Activated T-cell treated with anti-CD3 and anti-CD28 coated beads, Interleukin-2, amount 50 U/mL, for 72 hours (primary cell): ENCODE measurements at places on chromosomes 7 and 10. TPM values are rescaled to one million over a fixed set of nuclear protein-coding genes. Genes with fewer than 3 reads are reported as not detected.
A peak's percentile ranks its signal among the peaks of the same experiment; 100 is the strongest.

GRCh38 chr7:66016131-66016461, 34.1 kb upstream of the GUSB start:
- no peaks in the 10 kb centered on the region for H3K4me1 ChIP-seq
- H3K36me3 ChIP-seq, result no peaks in the 10 kb centered on the region
- no peak overlapping the region for H3K27ac ChIP-seq
- no peak for DNase-seq
- H3K27me3 ChIP-seq, result no peaks in the 10 kb centered on the region

GRCh38 chr7:39075210-39075609, 97.5 kb downstream of the POU6F2 start:
- no peak overlapping the region for H3K4me3 ChIP-seq
- H3K27me3 ChIP-seq, result no peaks in the 10 kb centered on the region
- H3K27ac ChIP-seq, result no peak overlapping the region
- H3K36me3 ChIP-seq, result no peaks in the 10 kb centered on the region

GRCh38 chr10:71880425-71881306, 29.6 kb upstream of the PSAP start:
- peaks cover 24% of the 10 kb centered on the region for H3K4me1 ChIP-seq
- no peaks in the 10 kb centered on the region for H3K36me3 ChIP-seq
- peaks cover 6% of the 10 kb centered on the region for H3K27me3 ChIP-seq

- peaks cover 76% of the 10 kb centered on the region for H3K27me3 ChIP-seq
- H3K4me1 ChIP-seq, result peaks cover 48% of the 10 kb centered on the region
- H3K27ac ChIP-seq, result no peak overlapping the region
- DNase-seq, result no peak
Measured at GRCh38 chr10:11713186-11713743, 28.9 kb upstream of the ECHDC3 start.

INSYN2A gene
- total RNA-seq, result not detected

DNA sequence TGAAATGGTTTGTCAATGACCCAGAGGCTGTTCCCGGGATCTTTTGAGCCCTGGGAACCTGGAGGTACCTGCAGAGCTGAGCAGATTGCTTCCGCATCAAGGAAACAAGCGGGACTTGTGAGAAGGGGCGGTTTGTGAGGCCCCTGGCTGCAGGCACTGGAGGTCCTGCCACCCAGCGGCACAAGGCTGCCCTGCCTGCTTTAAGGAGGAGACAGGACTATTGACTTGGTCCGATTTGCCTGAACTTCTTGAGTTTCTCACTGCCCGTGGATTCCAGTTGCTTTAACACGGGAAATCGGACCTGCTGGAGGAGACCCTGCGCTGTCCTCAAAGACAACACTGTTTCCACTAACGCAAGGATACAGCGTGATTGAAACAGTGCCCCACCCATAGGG, 130.1 kb downstream of the DNAJB6 start:
- peaks cover 20% of the 10 kb centered on the region for H3K4me1 ChIP-seq
- H3K4me3 ChIP-seq, result no peak overlapping the region
- H3K36me3 ChIP-seq, result peaks cover under 1% of the 10 kb centered on the region
- no peak overlapping the region for H3K27ac ChIP-seq
- DNase-seq, result no peak

DNA sequence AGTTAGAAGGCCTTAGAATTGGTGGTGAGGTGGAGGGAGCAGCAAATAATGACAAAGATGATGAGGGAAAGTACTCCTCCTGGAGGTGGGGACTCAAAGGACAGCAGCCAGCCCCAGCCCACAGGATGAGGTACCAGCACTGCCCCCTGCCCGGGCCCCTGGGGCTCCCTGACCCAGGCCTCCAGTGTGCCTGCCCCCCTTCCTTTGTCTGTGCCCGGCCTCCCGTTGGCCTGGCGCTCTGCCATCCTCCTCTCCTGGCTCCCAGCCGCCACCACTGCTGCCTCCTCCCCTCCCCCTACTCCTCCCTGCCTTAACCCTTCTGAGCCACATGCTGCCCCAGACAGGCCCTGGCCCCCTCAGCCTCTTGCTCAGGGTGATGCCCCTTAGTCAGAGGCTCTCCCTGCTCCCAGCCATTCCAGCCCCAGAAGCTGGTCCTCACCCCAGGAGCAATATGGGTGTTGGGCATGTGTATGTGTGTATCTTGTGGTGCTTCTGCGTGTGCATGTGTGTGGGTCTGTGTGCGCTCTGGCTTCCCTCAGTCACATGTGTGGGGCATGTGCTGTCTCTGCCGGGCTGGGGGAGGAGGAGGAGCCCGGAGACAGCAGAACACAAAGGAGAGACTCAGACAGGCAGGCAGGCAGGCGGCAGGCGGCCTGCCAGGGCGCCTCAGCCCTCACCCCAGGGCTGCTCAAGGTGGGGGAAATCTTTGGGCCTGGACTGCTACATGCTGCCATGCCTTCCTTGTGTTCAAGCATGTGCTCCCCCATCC, 2.6 kb downstream of the LDB1 start:
- no peaks in the 10 kb centered on the region for H3K27me3 ChIP-seq
- H3K4me3 ChIP-seq, result peak overlapping the region; percentile 96
- peaks cover 69% of the 10 kb centered on the region for H3K4me1 ChIP-seq
- H3K27ac ChIP-seq, result peak overlapping the region; percentile 24

GRCh38 chr10:11515596-11516430, 95.6 kb downstream of the USP6NL start:
- H3K27me3 ChIP-seq, result no peaks in the 10 kb centered on the region
- peak; percentile 49 for DNase-seq
- H3K4me1 ChIP-seq, result peaks cover 22% of the 10 kb centered on the region
- no peak overlapping the region for H3K27ac ChIP-seq

WIPF3 gene
- total RNA-seq, result not detected

GRCh38 chr10:52351914-52352330, 37.8 kb downstream of the DKK1 start:
- H3K27me3 ChIP-seq, result no peaks in the 10 kb centered on the region
- no peaks in the 10 kb centered on the region for H3K4me1 ChIP-seq
- H3K27ac ChIP-seq, result no peak overlapping the region
- no peak overlapping the region for H3K4me3 ChIP-seq
- no peaks in the 10 kb centered on the region for H3K36me3 ChIP-seq

TMEM229A gene
- total RNA-seq, result not detected

NACAD gene
- total RNA-seq, result 0.36 TPM

- peaks cover 12% of the 10 kb centered on the region for H3K27me3 ChIP-seq
- H3K4me3 ChIP-seq, result no peak overlapping the region
- H3K27ac ChIP-seq, result no peak overlapping the region
- H3K4me1 ChIP-seq, result no peaks in the 10 kb centered on the region
Measured at GRCh38 chr10:90075995-90076394, 374.6 kb downstream of the KIF20B start.
